ENCODE measurements at places on chromosomes 11 and 22.

DNA sequence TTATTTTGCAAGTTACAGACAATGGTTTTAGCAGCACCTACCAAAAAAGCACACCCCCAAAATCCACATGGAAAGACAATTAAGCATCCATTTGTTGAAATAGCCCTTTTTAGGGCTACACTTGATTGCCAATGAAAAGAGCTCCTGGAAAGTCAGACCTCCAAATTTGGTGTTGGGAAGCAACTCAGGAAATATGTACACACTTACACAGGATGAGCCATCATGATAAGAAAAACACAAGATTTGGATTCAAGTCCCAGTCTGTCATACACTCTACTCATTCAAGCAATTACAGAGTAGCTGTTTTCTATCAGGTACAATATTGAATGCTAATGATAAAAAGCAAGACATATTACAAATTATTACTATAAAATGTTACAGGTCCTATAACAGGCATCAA lies 31.5 kb downstream of the FAM168A start:
- no peak for DNase-seq

DNA sequence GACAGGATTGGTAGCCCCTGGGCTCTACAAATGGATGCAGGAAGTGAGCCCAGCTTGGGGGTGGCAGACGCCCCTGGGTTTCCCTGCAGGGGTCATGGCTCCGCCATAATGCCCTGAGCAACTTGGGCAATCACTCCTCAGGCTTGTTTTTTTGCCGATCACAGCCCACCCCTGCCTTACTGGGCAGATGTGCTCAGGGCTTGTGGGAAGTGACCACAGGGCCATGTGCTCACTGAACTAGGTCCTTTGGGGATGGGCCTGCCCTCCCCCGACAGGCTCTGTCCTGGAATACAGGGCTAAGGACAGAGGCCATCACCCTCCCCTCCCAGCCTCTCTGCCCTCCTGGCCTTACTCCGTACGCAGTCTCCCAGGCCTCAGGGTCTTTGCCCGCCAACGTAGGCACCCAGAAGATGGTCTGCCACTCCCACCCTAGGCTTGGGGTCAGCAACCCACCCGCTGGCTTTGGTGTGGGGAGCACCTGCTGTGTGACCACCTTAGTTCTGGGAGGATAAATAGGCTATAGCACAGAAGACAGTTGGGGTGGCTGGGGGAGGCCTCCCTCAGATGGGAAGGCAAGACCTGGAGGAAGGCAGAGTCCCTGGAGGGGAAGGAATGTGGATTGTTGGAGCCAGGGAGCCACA lies 3.8 kb downstream of the RPLP2 start:
- no peak for DNase-seq

DNA sequence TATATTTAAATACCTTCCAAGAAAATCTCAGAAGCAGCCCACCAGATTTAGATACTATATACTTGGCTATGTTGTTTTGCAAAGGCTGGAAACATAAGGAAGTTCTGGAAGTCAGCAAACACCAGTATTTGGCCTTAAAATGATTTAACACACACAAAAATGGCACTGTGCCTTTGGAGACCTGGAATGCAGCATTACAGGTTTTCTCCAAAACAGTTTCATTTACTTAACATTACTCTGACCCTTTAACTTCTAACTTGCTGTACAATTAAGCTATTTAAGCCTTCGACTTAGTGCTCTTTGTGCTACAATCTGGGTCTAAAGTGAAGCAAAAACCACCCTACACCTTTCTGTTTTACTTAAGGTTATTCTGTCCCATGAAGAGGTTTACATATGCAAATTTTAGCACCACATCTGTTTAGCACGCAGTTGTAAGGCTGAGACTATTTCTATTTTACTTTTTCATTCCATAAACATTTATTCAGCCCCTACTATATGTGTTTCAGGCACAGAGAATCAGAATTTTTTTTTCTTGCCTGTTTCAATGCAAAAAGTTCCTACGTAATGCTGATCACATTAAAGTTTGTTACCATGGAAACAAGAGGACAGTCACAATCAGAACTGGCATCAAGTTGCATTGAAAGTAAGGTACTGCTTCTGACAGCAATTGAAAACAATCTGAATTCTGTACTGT lies 70.3 kb downstream of the MAML2 start:
- DNase-seq: no peak

DNA sequence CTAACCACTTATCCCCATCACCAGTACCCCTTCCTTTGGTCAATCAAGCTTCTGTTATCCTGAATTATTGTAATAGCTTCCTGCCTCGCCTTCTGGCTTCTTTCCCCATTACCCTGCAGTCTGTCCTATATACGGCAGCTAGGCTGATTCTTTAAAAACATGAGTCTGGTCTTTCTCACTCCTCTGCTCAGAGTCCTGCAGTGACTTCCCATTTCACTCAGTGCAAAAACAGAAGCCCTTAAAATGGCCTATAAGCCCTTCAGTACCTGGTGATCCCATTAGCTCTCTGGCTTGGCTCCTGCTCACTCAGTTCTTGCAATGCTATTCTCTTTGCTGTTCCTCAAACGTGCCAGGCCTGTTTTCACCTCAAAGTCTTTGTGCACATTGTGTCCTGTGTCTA lies 58.4 kb downstream of the JRKL start:
- DNase-seq: no peak

GRCh38 chr22:24244144-24244787 lies 616 bp downstream of the GGT5 start:
- no peak for DNase-seq

DNA sequence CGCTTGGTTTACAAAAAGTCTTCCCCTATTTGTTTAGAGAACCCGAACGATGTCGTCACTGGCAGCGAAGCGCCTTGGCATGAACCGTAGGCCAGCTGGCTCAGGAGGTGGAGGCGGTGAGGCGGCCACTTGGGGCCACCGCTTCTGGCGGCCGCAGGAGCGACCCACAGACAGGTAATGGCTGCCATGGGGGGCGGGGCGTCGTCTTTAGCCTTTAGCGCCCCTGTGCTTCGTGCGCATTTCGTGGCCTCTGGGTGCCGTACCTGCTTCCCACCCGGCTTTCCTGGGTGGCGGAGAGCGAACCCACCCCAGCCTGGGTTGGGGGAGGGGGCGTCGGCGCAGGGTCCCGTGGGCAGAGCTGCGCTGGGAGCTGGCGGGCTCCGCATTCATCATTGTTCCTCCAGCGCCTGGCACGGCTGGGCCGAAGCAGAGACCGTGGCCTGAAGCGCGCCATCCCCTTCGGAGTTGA lies 469 bp upstream of the OSBP2 start:
- peak; percentile 13 for DNase-seq

Measured in A172 (cell line).